Activated T-helper 9 cell treated with anti-CD3 and anti-CD28 coated beads, Interleukin-2, amount 50 U/mL, for 16 hours (primary cell): ENCODE measurements at places on chromosomes 3 and 15.

DNA sequence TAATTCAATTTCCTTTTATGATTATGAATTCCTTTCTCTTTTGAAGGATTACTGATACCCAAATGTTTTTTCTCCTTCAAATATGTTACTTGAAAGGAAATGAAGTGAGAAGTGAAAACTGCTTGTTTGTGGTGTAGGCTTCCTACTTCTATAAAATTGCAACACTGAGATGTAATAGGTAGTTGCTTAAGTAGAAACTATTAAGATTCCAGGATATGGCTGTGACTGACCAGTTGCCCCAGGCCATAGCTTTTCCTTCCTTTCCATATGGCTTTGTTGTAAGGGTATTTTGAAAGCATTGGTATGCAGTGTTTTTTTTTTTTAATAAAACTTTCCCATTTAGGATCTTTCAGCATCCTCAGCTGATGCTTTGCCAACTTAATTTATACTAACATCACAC is 28.5 kb downstream of the DNAJC13 start:
- no peak for DNase-seq

DNA sequence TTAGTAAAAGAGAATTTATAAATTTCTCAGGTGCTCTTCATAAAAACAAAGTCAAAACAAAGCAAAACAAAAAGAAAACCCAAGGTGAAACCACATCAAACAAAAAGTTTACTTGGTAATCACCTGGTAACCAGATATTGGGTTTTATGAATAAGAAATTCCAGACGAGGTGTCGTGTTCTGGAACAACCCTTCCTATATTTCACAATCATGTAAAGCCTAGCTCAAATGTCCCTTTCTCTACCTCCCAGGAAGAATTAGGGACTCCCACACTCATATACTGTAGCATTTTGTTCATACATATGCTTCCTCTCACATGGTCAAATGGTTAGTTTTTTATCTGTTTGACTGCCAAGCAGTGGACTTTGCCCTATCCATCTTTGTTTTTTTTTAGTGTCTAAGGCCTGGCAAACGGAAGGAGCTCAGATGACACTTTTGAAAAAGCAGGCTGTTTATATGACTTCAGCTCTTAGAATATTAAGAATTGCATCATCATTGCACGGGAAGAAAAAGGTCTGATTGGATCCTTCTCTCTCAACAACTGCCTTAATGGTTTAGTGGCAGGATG is 326.7 kb upstream of the TBL1XR1 start:
- no peak for DNase-seq

- no peak for DNase-seq
Observed at GRCh38 chr15:55630858-55631257, 42.7 kb upstream of the PYGO1 start.

DNA sequence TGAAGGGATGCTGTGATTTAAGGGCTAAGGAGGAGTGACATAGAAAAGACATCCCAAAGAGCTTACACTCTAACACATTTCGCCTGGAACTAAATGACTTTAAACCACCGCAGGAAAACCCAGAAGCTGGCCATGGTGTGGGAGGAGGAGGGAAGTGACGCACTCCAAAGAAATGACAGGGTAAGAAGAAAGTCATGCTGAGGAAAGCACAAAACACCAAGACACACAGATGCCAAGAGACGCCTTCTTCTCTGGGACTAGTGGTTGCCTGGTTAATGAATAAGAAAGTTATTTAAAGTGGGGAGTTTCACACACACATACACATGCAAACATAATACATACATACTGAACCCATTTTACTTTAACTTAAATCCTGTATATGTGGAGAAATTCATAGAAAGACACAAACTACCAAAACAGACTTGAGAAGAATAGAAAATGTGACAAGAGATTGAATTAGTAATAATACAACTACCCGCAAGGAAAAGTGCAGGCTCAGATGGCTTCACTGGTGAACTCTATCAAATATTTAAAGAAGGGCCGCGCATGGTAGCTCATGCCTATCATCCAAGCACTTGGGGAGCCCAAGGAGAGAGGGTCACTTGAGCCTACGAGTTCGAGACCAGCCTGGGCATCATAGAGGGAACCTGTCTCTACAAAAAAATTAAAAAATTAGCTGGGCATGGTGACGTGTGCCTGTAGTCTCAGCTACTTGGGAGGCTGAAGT is 125.5 kb downstream of the NSMCE3 start:
- DNase-seq, result no peak

DNA sequence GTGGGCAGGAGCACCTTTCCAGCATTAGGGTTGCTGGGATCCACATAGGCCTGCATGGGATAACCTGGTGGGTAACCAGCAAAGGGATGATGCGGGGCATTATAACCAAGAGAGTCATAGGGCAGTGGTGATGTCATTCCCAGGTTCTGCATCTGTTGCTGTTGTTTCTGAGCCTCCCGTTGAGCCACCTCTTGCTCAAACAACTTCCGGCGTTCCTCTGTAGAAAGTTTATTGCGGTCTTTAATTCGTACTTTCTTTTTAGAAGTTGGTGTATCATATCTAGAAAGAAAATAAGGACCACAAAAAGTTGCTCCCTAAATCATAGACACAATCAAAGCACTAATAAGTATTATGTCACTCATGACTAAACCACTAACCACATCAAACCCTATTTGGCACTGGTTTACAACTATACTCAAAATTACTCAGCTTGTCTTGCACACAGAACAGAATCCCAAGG is 77.8 kb downstream of the NBEAL2 start:
- DNase-seq, result peak; percentile 36
